ENCODE measurements at places on chromosomes 2 and 18.

DNA sequence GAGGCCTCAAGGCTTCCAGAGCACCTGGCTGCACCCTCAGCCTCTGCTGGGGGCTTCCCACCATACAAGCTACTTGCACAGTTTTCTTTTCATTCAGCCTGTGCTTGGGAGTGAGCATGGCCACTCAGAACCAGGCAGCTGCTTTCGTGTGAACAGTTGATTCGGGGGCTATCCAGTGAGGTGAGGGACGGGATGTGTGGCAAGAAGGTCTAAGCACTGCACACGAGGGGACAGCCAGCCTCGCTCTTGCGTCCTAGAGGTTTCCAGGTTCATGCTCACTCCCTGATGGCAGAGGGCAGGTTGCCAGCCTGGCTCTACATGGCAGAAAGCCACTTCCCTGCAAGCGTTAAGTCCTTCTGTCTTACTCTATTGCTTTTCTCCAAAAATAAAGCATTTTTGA is 146.2 kb downstream of the MBP start:
- DNase-seq, result no peak

- DNase-seq, result no peak
Observed at GRCh38 chr18:2036086-2036485, 535.2 kb downstream of the METTL4 start.

- no peak for DNase-seq
Observed at GRCh38 chr2:103165836-103166235, 404.0 kb downstream of the TMEM182 start.

DNA sequence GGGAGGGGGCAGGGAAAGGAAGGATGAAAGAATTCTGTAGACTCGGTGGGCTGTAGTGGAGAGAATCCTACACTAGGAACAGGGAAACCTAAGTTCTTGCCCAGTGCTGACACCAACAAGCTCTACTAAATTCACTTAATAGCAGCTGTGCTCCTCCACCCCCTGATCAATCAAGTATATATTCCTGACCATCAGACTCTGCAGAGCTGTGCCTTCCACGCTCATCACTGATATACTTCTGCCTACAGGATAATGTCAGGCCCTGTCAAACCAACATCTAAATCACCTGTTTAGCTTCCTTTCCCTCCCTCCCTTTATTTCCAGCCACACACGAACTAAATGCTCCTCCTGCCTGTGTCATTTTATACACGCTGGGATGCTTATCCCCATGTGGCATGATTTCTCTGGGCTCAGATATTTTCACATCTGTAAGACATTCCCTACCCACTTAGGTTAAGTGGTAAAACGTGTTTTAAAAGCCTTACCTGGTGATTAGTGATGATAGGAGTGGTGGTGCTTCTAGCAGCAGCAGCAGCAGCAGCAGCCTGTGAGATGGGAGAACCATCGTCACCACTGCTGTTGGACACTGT is 301.9 kb downstream of the LRRTM1 start:
- DNase-seq, result no peak

- DNase-seq, result no peak
Observed at GRCh38 chr2:16275661-16276060, 335.3 kb downstream of the MYCN start.

- DNase-seq, result no peak
Observed at GRCh38 chr18:76721207-76721996, 101.0 kb upstream of the ZNF236 start.

DNA sequence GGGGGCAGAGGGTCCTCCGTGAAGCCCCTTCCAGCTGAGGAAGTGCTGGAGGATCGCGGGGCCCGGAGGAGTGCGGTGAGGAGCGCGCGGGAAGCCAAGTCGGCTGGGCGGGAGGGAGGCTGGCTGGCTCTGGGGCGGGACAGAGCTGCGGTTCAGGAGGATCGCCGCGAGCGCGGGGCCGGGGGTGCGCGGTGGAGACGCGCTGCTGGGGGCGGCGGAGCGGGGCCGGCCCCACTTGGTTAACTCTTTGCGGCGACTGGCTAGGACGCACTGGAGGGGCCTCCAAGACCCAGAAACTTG is 464 bp downstream of the CYBRD1 start:
- peak; percentile 64 for DNase-seq

- no peak for DNase-seq
Observed at GRCh38 chr18:13235421-13235831, 16.9 kb downstream of the LDLRAD4 start.

DNA sequence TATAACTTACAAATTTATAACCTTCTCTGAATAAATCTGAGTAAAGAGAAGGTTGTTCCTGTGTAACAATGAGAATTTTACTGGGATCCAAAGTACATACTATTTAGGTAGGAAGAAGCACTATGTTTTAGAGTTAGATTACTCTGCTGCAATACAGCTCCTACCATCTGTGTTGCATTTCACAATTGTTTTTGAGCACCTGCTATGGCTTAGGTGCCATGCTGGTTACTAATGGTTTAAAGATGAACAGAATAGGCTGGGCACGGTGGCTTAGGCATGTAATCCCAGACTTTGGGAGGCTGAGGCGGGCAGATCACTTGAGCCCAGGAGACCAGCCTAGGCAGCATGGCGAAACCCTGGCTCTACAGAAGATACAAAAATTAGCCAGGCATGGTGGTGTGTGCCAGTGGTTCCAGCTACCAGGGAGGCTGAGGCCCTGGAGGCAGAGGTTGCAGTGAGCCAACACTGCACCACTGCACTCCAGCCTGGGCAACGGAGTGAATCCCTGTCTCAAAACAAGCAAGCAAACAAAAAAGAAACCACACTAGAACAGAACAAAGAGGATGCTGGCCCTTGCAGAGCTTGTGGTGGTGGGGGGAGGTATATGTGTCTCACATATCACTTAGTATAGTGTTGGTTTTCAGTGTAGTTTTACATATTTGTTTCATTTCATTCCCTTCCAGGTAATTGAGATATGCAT is 56.7 kb downstream of the SPTBN1 start:
- no peak for DNase-seq

- no peak for DNase-seq
Observed at GRCh38 chr2:118861731-118862130, 14.3 kb upstream of the EN1 start.

DNA sequence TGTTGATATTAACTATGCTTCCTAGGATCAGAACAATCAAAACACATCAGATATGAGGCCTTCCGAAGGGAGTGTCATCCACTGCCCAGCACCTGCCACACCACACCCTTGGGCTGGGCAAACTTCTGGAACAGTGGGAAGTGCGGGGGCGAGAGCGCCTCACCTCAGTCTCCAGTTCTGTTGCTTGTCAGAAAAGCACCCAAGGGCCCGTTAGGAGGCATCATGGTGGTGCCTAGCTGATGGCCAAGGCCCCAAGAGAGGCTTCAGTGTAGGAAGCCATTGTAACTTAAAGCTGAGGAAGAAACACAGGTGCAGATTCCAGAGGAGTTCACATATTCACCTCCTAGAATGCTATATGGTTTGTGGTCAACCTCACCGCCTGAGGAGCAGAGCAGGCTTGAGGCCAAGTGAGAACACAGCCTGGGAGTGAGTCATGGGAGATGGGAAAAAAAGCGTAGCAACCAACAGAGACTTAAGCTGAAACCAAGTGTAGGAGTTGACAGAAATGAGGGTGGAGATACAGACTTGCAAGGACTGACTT is 85.1 kb upstream of the ATL2 start:
- DNase-seq, result no peak

- no peak for DNase-seq
Observed at GRCh38 chr2:15120631-15121030, 440.5 kb downstream of the NBAS start.

- no peak for DNase-seq
Observed at GRCh38 chr2:120625865-120626560, 109.7 kb upstream of the GLI2 start.

GRCh38 chr2:172674968-172675303 is 60.7 kb upstream of the RAPGEF4 start:
- no peak for DNase-seq

DNA sequence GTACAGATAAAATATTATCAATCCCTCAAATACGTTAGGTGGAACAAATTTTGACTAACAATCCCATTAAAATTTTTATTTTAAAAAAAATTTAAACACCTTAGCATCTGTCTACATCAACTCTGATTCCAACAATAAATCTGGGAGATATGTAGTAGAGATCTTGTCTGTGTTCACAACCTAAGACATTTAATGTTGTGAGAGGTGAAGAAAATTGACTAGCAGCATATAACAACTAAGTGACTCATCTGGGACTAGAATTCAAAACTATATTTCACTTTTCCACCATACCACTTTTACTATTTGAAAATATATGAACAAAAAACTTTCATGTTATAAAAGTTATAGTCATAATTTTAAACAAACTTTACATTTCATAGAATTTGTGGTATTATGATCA is 97.9 kb downstream of the ATAD2B start:
- no peak for DNase-seq

- no peak for DNase-seq
Observed at GRCh38 chr2:241759067-241759807, 17.4 kb upstream of the GAL3ST2 start.

DNA sequence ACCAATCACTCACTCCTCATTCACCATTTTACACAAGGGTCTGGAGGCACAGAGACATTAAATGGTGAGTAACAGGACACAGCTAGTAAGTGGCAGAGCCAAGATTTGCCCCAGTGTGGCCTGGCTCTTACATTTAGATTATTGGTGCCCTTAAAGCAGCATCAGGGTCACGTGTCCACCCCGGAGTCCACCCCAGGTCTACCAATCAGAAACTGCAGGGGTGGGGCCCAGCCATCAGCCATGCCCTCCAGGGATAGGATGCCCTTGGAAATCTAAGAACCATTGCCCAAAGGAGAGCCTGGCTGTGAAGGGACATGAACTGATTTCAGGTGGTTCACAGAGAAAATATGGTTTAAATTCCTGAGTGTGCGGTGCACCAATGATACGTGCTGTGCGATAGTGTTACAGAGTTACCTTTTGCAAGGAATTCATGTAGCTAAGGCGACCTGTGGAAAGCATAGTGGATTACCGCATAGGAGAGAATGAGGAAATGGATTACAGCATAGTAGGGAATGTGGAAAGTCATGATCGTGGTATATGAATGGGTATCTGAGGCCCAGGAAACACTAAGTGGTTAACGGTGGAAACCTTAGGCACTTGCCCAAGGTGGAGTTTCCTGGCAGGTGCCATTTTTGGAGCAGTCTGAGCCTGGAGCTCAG is 17.8 kb downstream of the IGFBP5 start:
- DNase-seq, result no peak

- peak; percentile 15 for DNase-seq
Observed at GRCh38 chr2:1644427-1644826, 99.9 kb downstream of the PXDN start.

DNA sequence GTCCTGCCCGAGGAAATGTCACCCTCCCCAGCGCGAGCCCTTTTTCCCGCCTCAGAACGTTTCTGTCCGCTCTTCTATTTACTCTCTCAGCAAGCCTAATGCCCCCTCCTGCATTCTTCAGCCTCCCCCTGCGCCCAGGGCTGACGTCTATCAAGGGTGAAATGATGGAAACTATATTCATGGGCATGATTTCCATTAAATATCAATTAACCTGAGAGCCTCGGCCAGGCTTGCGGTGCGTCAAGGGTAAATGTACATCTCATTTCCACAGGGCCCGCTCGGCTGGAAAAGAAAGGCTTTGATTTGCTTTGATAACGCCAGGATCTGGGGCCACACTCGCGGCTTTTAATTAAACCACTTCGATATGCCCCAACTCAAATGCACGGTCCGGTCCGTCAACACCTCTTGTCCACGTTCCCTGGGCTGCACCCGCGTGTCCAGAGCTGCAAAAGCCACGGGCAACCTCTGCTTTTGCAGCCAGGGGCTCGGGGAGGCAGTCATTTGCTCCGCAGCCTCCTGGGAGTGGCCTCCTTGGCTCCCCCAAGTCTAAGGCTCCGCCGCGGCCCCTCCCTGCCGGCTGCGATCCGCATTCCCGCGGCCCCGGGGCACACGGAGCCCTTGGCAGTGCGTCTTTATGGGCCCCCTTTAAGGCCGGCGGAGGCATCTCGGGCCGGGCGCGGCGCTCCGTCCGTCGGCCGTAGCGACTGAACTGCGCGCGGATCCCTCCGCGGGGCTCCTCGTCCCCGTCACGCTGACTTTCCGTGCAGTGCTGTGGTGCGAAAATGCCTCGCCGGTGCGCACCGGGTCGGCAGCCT is at the start of gene HOXD8:
Gene HOXD8, plus strand, starts transcription at position 724 of the 815 bp plus-strand sequence. CDS start 662 bp downstream, outside the sequence.
- DNase-seq, result peak; percentile 64

DNA sequence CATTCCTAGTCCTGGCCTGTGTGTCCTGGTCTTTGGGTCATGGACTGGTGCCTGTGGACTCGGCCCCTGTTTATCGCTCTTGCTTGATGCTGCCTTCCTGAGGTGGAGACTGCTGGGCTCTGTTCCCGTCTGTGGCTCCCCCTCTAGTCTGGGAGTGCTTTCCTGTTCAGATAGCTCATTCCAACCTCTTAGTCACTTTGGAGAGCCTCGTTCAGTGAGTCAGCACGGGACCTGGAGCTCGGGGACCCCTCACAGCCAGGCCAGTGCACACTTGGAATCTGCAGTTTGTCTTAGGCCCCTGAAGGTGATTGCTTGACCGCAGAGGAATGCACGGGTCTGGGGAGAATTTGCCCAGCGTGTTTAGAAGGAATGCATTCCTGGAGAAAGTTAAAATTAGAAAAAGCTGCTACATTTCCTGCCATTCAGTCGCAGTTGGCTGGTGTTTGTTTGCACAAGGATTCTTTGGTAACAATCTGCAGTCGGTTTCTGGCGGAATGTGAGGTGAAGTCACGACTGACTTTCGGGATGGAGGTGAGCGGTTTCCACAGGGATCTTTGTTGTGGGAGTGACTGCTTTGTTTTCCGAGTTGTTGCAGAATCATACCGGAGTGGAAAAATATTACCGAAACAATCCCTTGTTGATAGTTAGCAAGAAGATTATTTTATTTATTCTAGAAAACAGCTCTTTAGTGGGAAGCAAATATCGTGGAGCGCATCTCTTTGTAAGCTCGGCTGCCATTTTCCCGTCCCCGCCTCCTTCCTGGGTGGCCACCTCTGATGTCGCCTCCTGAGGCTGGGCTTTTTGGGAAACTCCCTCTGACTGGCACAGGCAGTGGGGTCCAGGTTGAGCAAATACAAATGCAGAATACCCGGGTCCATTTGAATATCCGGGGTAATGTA is 29.6 kb downstream of the SH3BP4 start:
- peak; percentile 71 for DNase-seq

GRCh38 chr2:239640210-239640609 is 239.4 kb upstream of the HDAC4 start:
- no peak for DNase-seq

DNA sequence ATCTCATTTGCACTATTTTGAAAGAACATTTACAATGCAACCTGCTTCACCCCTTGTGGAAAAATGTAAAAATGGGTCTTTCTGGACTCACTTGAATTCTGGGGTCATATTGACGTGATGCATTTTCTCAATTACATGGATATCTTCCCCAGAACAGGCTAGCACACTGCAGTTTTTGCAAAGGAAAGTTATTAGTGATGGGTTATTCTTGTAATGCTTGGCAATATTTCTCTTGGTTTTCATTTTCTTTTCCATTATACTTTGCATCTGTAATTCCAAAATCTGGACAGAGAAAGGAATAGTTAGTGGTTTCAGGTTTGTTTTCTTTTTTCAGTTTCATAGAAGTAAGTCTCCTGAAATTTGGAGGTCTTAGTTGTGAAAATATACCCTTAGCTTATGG is 24.8 kb upstream of the FAP start:
- DNase-seq, result no peak

GRCh38 chr2:222305516-222306392 is 7.0 kb upstream of the PAX3 start:
- no peak for DNase-seq
